ENCODE measurements at places on chromosomes 7 and 10.

GRCh38 chr7:16669581-16669980 lies 23.6 kb downstream of the BZW2 start:
- DNase-seq, result no peak

DNA sequence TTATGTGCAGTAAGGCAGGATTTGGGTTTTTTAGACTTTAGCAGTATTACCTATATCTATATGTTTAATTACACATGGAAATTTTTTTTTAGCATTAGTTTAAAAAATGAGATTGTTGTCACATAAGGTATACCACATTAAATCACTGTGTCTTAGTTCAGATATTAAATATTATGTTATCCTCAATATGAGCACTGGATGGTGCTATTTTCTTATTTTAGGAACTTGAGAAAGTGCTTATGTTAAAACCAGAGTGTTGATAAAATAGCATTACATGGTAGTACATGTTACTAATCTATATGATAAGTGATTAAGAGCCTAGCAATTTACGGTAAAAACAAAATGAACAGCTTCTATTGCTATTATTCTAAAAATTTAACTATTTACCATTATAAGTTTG lies 28.8 kb downstream of the MIOS start:
- no peak for DNase-seq

DNA sequence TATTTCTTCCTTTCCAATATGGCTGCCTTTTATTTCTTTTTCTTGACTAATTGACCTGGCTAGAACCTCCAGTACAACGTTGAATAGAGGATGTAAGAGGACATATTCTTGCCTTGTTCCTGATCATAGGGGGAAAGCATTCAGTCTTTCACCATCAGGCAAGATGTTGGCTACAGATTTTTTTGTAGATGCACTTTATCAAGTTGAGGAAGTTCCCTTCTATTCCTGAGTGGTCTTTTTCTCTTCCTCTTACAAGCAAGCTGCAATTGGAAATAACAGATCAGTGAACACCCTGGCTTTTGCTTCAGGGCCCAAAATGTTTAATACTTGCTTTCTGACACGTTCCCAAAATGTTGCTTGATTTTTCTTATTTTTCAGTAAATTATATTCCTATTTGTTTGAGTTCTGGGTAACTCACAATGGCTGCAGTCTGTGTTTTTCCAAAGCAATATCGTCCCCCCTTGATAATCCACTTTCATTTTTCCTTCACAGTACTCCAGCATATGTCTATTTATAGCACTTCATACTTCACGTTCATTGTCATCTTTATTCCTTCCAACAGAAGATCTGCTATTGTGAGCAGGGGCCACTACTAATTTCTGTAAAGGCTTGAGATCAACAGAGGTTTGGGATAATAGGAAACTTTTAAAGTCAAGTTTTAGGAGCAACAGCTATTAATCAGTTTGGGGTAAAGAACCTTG lies 11.7 kb downstream of the CPEB3 start:
- no peak for DNase-seq

DNA sequence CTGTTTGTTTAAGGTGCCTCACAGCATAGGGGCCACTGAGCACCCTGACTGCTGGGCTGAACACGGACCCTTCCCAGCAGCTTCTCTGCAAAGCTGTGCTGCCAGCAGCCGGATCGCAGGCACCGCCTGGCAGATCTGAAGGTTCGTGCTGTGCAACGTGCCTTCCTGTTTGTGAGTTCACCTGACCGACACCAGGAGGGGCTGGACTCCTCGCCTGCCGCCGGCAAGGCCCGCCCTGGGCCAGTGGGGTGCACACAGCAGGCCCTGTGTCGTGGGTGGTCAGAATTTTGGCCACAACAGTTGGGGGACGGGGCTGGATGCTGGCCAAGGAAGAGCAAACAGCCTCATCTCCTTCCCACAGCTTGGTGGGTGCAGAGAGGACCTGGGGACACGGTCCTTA lies 12.6 kb downstream of the CYP2W1 start:
- no peak for DNase-seq

- DNase-seq, result no peak
Measured at GRCh38 chr10:127899766-127900387, 7.0 kb upstream of the PTPRE start.

GRCh38 chr10:96968682-96969423 lies 136.8 kb downstream of the LCOR start:
- no peak for DNase-seq

DNA sequence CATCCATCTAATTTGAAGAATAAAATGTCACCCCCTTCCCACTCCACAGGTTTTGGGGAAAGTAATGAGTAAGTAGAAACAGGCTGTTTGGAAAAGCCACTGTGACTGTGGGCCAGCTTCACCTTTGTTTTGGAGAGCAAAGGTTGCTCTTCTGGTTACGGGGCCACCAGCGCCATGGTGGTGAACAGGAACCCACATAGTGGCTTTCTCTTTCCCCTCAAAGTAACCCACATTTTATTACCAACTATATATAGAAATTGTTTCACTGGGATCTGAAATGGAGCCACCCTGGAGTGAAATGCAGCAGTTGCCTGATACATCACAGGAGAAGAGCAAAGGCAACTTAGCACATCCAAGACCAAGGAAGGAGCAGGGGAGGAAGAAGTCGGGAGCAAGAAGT lies 112.3 kb upstream of the EFCAB10 start:
- no peak for DNase-seq
